Osteocyte (in vitro differentiated cells): ENCODE measurements at places on chromosomes 12 and 14. TPM values are rescaled to one million over a fixed set of nuclear protein-coding genes. Genes with fewer than 3 reads are reported as not detected.

The NGB gene
- not detected in 2 replicates for total RNA-seq

The SLC8A3 gene
- not detected in 2 replicates for total RNA-seq

The PLCZ1 gene
- not detected in 2 replicates for total RNA-seq

The NDUFA9 gene
- 78.9 and 87.4 TPM in 2 replicates for total RNA-seq

GRCh38 chr12:1481326-1481725 lies 113.1 kb downstream of the FBXL14 start:
- no peak for DNase-seq

DNA sequence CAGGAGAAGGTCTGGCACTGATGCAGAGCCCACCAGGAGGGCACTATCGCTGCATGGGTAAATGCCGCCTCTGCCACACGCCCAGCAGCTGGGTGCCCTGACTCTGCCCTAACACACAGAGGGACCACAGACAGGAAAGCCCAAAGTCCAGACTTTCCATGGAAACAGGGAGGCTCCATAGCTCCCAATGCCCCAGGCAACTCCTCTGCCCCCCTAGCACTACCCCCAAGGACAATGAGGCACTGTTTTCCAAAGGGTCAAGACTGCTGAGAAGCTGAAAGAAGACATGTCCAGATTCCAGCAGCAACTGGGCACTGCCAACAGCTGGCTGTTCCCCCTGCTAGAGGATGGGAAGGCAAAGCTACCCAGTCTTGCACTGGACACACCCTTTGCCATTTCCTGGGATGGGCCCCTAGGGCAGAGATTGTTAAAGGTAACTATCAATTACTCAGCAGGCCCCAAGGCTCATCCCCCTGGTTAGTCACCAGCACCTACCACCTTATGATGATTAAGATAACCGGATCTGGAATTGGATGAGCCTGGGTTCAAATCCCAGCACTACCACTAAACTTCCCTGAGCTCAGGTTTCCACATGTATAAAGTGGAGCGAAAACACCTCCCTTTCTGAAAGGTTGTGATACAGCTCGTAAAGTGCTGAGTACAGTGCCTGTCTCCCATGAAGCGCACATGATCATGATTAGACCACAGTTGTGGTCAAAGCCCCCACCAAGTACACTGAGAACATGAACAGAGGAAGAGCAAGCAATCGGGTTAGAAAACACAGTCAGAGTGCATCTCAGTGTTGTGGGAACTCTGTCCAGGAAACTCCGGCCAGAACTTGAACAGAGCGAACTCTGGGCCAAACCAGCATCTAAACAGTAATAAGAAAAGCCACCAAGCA lies 3.3 kb downstream of the PXN start:
- DNase-seq: no peak

DNA sequence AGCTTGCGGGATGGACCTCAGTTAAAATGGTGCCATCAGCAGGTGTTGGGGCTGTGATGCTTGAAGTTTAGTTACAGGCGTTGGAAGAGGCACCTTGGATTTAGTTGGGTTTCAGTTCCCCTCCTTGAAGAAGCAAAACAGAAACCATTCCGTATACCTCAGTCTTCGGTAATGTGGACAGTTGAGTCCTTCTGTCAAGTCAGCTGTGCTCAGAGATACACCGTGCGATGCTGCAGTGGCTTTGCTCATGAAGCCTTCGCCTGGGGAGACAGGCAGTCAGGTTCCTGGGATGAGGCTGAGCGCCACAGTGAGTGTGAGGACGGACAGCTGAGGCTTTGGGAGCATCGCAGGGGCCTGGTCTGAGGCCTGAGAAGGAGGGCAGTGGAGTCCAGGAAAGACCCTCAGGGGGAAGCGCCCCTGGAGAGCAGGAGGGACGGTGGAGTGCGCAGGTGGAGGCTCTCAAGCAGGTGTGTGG lies 7.4 kb downstream of the RAN start:
- DNase-seq: no peak

DNA sequence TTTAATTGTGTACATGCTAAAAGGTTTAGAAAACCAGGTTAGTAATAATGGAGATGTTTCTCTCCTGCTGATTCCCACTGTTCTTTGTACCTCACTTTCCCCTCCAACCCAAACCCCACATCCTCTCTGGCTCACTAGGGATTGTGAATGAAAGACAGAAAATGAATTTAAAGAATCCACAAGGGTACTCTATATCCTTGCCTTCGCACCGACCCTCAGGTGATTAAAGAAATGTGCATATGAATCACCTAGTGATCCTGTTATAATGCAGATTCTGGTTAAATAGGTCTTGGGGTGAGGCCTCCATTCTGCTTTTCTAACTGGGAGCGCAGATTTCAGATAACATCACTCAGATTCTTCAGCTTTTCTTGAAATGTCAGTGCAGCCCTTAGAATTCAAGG lies 84.3 kb upstream of the OTX2 start:
- DNase-seq: no peak

DNA sequence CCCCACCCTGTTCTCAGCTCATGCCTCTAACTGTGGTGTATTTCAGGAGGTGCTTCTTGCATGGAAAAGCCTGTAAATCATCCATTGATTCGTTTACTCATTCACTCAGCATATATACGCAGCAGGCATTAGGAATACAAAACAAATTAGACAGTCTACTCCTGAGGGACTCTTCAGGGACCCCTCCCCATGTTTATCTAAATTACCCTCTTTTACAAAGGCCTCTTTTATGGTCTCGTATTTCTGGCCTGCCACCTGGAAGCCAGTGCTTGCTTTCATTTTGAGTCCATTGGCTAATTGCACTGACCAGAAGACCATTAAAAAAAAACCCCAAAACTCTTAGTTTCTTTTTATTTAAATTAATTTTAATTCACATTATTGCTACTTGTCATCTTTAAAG lies 134.4 kb downstream of the DACT1 start:
- no peak for DNase-seq

GRCh38 chr12:12016284-12017100 lies 54.2 kb upstream of the BCL2L14 start:
- DNase-seq: no peak

GRCh38 chr14:73403181-73403752 lies 55.1 kb downstream of the NUMB start:
- DNase-seq: no peak

- DNase-seq: no peak
These were observed 72.1 kb upstream of the RASSF8 start for GRCh38 chr12:25886396-25886795.
